ENCODE measurements at places on chromosomes 1 and 21.

GRCh38 chr1:173601588-173601987 is 1.3 kb downstream of the SLC9C2 start:
- DNase-seq = no peak

DNA sequence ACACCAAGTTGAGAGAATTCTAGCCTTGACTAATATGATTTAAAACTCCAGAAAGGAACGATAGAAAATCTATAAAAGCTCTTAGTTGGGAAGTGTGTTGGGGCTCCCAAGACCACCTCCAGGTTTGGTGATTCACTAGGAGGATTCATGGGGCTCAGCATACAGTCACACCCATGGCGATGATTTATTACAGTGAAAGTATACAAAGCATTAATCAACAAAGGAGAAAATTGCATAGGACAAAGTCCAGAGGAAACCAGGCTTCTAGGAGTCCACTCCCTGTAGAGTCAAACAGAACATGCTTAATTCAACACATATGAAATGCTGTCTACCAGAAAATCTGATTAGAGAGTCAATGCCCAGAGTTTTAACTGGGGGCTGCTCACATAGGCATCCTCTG is 4.8 kb downstream of the CDCA8 start:
- DNase-seq = no peak

DNA sequence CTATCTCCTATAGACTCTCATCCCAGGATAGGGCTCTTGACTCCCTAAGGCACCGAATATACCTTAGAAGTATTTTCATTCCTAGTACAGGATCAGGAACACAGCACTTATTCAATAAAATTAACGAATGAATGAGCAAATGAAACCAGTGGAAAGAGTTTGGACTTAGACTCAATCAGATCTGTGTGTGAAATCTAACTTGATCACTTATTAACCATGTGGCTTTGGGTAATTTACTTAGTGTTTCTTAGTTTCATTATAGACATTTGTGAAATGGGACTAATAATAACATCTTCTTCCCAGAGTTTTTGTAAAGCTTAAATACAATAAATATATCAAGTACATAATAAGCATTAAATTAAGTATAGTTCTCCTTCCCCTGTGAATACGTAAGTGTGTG is 230.1 kb downstream of the ADGRL2 start:
- no peak for DNase-seq

DNA sequence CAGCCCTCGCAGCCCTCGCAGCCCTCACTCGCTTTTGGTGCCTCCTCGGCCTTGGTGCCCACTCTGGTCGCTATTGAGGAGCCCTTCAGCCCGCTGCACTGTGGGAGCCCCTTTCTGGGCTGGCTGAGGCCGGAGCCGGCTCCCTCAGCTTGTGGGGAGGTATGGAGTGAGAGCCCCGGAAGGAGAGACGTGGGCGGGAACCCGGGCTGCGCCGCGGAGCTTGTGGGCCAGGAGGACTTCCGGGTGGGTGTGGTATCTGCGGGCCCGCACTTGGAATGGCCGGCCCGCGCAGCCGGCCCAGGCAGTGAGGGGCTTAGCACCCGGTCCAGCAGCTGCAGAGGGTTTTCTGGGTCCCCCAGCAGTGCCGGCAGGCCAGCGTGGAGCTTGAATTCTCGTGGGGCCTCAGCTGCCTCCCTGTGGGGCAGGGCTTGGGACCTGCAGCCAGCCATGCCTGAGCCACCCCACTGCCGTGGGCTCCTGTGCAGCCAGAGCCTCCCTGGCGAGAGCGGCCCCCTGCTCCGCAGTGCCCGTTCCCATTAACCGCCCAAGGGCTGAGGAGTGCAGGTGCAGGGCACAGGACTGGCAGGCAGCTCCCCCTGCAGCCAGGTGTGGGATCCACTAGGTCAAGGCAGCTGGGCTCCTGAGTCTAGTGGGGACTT is 9.9 kb upstream of the CFHR2 start:
- DNase-seq = no peak

DNA sequence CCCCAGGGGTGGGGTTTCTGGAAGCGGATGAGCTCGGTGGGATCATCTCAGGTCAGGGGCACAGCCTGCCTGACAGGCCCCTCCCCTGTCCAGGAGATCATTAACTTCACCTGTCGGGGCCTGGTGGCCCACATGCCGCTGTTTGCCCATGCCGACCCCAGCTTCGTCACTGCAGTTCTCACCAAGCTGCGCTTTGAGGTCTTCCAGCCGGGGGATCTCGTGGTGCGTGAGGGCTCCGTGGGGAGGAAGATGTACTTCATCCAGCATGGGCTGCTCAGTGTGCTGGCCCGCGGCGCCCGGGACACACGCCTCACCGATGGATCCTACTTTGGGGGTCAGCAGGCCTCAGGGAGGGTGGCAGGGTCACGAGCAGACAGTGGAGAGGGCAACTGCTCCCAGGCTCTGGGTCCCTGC is 8.4 kb downstream of the HCN3 start:
- DNase-seq = no peak

- DNase-seq = no peak
Measured at GRCh38 chr1:201080135-201080534, 32.1 kb downstream of the CACNA1S start.

- no peak for DNase-seq
Measured at GRCh38 chr1:53558739-53559315, 99.6 kb downstream of the DMRTB1 start.

- no peak for DNase-seq
Measured at GRCh38 chr1:48917901-48918603, 141.4 kb upstream of the BEND5 start.

DNA sequence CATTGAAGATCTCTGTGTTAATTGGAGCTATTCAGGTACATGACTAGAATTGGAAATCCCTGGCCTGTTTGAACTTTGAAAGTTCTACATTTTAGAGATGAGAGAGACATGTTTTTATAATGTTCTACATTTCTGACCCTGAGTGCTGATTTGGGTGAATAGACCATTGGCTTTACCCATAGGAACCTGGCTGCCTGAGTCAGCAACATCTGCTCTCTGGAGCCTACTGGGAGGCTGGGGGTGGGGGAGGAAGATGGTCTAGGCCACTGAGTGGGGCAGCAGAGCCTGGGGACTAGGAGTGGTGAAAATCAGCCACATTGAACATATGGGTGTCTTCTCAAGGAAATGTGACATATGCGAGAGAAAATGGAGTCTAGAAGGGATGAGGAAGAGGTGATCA is 1.4 kb upstream of the VANGL1 start:
- DNase-seq = no peak

DNA sequence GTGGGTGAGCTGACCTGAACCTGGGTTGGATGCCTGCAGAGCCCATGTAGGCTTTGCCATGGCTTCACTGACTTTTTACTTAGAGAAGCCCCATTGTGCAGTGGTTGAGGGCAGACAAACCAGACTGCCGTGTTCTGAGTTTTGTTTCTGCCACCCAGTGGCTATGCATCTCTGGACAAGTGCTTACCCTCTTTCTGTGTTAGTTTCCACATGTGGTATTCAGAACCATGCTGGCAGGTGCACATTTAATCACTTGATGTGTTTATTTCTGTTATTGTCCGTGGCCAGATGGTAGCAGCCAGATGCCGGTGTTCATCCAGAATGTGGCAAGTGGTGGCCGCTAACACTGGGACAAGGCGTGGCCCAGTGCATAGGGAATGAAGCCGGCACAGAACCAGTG is 10.3 kb upstream of the PTPN7 start:
- DNase-seq = no peak

- DNase-seq = peak; percentile 64
Measured at GRCh38 chr1:188669728-188670382, 1807.8 kb downstream of the BRINP3 start.

DNA sequence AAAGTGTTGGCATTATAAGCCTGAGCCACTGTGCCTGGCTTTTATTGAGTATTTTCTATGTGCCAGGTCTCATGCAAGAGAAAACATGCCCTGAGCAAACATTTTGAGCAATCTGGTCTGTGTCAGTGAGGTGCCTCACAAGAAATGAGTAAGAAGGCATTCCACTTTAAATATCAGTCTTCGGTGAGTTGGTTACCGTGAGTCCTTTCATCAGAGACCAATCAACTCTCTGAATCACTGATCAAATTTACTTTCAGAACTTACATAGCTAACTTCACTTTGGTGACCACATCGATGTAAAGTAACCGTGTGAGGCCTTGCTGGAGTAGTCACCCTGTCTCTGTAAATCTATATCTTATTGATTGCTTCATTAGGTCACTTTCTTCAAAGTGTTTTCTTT is 14.3 kb upstream of the DDX59 start:
- DNase-seq = no peak

DNA sequence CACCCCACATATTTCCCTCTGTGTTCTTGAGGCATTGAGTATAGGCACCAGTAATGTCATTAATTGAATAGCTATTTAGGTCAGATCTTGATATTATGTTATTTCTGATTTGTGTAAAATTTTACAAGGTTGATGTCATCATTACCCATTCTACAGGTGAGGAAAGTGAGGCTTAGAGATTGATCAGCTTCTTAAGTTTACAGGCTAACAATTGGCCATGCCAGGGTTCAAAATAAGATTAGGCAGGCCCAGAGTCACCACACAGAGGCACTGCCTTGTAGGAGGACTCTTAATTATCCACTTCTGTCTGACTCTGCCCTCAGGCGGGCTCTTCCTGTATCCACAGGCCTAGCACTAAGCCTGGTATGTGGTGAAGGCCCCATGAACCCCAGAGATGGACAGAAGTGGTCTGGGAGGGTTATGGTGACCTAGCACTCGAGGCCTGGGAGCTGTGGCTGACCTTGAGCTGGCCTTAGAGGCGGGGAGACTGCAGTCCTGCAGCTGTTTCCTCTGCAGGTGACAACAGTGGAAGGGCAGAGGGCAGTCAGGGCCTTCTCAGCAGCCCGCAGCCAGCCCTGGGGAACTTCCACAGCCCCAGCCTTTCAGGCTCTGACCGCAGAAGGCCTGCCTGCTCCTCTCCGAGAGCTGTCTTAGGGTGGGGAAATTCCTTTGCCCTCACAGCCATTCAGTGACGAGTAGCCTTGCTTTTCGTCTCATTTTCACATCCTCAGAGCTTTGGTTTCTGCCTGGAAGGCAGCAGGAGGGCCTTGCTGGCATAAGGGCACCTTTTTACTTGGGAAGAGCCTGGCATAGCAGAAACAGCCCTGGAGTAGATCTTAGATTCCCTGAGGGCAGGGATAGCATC is 12.2 kb downstream of the ZDHHC18 start:
- no peak for DNase-seq

DNA sequence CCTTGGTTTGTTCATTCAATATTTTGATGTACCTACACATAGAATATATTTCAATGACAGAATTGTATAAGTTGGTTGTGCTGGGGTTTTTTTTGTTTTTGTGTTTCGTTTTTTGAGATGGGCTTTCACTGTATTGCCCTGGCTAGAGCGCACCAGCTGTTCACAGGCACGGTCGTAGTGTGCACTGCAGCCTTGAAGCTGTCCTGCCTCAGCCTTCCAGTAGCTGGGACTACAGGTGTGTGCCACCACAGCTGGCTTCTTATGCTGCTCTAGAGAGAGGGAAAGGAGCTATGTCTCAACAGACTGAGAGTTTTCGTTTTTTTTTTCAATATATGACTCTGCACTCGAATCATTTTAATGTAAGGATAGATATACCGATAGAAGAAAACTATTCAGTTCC is 102.6 kb downstream of the NTNG1 start:
- DNase-seq = no peak

DNA sequence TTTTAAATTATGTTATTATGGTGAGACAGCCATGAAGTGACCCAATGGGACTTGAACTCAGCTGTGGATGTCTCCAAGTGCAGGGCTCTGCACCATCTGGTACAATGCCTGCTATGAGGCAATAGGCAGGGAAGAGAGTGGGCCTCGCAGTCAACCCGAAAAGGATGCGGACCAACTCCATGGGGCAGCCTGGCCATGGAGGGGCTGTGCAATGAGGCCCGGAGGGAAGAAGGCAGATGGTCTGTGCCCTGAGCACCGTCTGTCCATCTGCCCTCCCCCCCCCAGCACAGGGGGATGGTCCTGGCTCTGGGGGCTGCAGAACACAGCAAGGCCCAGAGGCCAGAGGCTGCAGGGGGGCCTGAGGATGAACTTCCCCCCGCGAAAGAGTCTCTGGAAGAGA is 17.0 kb downstream of the ESPN start:
- no peak for DNase-seq

DNA sequence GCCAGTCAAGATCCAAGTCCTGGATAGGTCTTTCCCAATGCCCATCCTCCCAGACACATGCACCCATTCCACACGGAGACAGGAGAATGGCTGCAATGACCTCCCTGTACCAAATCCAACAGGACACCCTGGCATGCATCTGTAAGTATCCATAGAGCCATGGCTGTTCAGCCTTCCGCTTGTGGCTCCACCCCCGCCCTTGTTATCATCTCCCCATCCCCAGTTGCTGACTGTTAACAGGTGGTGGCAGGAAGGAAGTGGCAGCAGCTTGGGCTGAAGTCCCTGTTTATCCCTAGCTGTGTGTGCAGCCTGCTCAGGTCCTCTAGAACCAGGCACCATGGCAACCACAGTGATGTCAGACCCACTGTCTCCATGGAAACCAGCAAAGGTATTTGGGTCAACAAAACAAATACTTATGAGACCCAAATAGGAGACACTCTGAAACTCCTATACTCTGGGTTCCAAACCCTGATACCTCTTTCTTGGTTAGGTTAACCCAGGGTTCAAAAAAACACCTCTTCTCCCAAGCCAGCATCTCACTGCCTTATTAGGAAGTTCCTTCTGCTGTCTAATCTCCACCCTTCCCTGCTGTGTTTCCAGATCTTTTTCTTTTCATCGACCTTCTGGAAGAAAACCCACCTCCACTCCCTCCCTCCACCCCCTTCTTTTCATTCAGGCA is 721 bp downstream of the PBXIP1 start:
- DNase-seq = peak; percentile 92

GRCh38 chr1:160050619-160051018 is 18.8 kb upstream of the PIGM start:
- DNase-seq = no peak

DNA sequence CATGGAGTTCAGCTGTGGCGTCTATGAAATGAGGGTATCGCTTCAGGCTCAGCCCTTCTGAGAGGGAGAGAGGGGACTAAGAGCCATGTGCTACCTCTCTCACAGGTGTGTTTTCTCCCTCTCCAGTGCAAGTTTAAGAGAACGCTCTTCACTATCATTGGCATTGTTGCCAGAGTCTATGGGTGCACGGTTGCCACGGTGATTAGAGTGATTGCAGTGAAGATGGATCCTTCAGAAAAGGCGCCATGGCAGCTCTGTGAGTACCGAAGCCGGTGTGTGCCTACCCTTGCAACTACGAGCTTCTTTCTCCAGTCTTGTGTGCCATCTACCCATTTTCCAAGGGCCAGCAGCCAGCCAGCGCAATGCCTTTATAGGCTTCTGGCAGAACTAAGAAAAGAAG is 290.5 kb downstream of the OMA1 start:
- no peak for DNase-seq

- DNase-seq = no peak
Measured at GRCh38 chr1:199574950-199575349, 452.6 kb upstream of the NR5A2 start.

GRCh38 chr1:93171549-93172034 is 8.6 kb downstream of the TMED5 start:
- no peak for DNase-seq

- DNase-seq = no peak
Measured at GRCh38 chr1:91653183-91653582, 152.5 kb downstream of the CDC7 start.

- DNase-seq = no peak
Measured at GRCh38 chr1:214824763-214825162, 221.8 kb downstream of the CENPF start.

- no peak for DNase-seq
Measured at GRCh38 chr1:71074681-71075080, 6.2 kb downstream of the ZRANB2 start.

Data from astrocyte of the hippocampus (primary cell).